Activated CD4-positive, alpha-beta T cell treated with anti-CD3 and anti-CD28 coated beads, Interleukin-2, amount 50 U/mL, for 1 hour (primary cell): ENCODE measurements at places on chromosomes 6 and 20.

DNA sequence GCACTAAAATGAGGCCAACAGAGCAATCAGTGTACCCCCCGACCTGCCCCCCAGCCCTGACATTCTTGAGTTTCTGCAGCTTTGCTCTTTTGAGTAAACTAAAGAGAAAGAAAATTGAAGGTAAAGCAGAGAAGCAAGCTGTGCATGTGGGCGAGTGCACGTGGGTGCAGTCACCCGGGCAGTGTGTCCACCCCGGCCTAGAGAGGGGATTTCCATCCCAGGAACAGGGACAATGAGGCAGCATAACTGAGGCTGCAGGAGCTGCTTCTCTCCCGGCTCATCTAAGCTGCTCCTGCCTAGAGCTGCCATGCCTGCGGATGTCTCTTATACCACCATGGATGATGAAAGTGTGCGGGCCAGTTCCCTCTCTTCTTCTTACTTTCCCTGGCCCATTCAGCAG, 16.8 kb downstream of the CASS4 start:
- no peak for DNase-seq

GRCh38 chr6:43628393-43629103, 516 bp downstream of the GTPBP2 start:
- peak; percentile 42 for DNase-seq

DNA sequence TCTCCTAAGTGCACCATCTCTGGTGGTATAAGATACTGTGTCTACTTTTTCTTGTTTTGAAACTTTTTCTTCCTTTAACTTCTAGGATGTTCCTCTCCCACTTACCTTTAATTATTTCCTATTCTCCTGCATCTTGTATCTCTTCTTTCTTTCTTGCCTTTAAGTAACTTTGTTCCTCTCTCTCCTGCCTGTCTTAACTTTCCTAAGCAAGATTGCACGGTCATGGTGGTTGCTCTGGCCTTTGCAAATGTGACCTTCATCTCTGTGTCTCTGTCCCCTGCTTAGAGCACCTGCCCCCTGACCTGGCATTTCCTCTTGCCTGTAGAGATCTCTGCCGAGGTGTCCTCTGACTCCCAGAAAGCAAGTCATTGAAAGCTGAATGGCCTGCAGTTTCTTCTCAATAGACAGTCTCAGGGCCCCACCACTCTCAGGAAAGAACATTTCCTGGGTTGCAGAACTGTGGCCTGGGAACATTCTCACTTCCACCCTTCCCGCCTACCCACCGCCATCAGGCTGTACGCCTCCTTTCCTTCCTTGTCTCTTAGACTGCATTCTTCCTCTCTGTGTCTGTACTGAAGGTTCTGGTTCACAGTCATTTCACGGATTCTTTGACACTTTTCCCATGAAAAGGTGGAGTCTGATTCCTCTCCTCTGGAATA, 12.8 kb downstream of the ZDHHC14 start:
- no peak for DNase-seq

GRCh38 chr20:41141153-41141815, 3.9 kb downstream of the PLCG1 start:
- DNase-seq: no peak

- DNase-seq: no peak
Measured at GRCh38 chr6:158756126-158756525, 63.0 kb downstream of the EZR start.

DNA sequence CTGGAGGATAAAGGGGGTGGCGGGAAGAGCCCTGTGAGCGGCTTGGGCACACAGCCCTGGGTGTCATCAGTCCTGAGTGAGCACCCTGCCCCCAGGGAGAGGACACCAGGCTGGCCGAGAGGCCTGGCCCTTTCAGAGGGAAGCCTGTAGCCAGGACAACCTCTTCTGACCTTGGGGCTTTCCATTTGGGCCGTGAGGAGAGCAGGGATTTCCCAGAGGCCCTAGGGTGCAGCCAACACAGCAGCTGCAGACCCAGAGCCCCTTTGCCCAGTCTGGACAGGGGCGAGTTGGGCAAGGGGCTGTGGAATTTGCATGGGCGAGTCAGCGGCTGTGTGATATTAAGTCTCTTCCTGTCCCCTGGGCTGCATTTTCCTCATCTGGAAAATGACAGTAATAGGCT, 6.3 kb downstream of the MAP1LC3A start:
- DNase-seq: no peak

DNA sequence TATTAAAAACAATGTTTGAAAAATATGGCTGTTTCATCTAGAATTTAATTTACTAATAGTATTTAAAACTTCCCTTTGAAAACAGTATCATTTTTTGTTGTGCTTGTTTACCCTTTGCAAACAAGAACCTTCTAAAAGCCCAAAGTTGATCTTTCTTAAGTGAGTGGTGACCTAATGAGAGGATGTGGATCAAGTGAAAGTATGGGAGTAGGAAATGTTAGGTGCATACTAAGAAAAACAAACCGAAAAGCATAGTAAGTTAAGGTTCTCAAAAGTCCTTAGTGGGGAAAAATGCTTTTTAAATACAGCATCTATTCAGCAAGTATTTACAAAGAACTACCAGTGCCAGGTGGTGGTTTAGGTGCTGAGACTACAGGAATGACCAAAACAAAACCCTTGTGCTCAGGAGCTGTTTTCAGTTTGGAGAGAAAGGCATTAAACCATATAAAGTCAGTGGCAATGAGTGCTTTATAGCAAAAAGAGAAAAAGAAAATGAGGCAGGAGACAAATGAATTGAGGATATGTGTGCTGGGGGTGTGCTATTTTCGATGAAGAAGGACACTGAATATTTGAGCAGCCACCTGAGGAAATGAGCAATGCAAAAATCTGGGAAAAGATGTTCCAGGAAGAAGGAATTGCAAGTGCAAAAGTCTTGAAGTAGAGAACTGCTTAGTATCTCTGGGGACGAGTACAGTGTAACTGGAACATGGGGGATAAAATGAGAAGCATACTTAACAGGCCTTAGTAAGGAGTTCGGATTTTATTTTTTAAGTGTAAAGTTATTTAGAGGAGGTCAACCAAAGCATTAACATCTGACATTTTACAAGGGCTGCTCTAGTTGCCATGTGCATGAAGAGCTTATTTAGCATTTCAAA, 24.0 kb downstream of the RNF146 start:
- no peak for DNase-seq

DNA sequence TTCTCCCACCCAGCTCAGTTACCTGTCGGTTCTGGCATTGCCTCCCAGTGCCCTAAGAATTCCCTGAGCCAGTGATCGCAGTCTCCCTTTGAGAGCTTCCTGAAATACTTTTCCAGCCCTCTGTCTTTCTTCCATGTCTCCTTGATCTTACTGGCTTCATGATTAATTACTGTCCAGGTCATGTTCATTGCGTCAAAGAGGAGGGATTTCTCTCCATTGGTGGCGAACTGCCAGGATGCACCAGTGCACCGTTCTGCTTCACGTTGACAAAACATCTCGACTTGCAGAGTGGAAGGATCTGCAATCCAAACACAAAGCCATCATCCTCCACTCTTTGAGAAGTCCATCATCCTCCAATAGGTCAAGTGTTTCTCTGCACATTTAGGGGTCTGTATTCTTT, 8.6 kb downstream of the RAET1E start:
- DNase-seq: no peak

DNA sequence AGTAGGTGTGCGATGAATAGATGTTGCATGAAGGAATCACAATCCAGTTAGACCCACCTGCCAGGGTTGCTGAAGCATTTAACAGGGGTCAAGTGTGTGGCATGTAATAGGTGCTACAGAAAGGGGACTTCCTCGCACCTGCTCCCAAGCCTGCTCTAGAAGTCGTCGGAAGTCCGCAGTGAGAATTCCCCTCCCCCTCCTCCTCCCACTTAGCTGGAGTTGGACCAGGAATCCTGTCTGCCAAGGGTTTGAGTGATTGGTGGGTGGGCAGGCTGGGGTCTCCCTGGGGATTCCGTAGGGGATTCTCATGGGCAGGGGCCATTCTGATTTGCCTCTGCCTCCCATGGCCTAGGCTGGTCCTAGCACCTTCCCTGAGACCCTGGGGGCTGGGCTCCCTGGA, 10.3 kb downstream of the SCRT2 start:
- DNase-seq: no peak

GRCh38 chr6:9062596-9062995, 627.3 kb upstream of the SLC35B3 start:
- no peak for DNase-seq

- no peak for DNase-seq
Measured at GRCh38 chr6:30836957-30837356, 47.4 kb upstream of the DDR1 start.

- no peak for DNase-seq
Measured at GRCh38 chr6:19327241-19327640, 509.9 kb upstream of the ID4 start.

GRCh38 chr6:24689964-24690363, 23.1 kb downstream of the ACOT13 start:
- DNase-seq: no peak

- no peak for DNase-seq
Measured at GRCh38 chr6:93749930-93750329, 330.6 kb upstream of the EPHA7 start.

- DNase-seq: no peak
Measured at GRCh38 chr6:18342223-18342622, 44.9 kb upstream of the RNF144B start.

DNA sequence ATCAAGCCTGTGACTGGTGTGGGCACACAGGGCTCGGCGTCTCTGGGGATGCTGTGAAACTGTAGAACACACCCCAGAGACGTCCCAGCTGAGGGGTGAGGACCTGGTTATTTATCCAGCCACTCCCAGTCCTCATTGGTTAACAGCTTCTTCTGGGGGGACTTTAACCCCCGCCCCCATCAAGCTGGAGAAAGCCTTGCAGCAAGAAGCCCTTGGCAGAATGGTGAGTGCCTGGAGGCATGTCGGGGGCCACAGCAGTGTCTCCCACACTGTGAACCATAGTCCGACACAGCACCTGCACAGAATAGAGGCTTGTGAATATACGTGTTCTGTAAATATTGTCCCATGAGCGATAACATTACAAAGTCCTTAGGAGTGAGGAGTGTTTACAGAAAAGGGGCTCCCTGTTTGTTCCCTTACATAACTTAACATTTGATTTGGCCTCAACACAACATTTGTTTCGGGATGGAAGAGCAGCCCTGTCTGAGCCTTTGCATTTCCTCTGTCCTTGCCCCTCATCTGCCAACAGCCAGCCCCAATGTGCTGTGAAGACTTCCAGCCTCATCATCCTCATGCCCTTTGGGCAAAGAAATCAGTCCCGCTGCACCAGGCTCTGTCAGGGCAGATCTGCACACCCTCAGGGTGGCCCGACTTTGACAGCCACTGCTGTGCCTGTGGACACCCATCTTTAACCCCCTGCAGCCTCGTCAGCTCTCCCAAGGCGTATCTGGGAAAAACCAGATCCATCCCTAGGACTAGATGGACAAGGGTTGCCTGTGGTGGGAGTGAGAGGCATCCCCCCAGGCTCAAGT, 2.2 kb upstream of the RRBP1 start:
- DNase-seq: no peak

DNA sequence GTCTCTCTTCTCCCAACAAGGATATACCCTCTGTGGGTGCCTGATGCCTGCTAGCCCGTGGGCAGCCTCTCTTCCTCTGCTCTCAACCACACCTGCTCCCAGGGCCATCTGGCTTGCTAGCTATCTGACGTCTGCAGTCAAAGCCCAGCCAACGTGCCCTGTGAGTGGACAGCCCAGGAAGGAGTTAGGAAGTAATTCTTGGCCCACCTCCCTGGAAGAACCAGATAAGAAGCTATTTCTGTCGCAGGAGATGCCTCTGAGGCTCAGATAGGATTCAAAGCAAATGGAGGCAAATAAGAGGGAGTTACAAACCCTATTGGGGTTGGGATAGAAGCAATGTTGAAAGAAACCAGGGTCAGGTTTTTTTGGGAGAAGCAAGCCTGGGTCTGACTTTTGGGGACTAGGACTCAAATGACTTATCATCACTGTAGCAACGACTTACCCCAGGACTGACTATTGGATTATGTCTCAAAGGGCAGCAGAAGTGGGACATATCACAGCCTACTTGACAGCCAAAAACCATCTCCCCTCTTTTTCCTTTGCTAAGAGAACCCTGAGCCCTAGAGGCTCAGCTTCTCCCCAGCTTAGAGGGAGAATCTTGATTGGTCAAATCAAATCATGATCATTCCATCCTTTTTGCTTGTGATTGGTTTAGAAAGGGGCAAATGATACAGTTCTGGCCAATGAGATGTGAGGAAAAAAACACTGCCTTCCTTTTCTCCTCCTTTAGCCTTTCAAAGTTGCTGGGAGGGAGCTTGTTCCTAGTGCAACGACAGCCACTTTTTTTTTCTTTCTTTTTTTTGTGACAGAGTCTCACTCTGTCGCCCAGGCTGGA, 18.0 kb upstream of the CDK5RAP1 start:
- no peak for DNase-seq

- DNase-seq: no peak
Measured at GRCh38 chr6:101380897-101381630, 12.4 kb upstream of the GRIK2 start.

GRCh38 chr20:38514185-38514584, 41.5 kb downstream of the RALGAPB start:
- DNase-seq: no peak

DNA sequence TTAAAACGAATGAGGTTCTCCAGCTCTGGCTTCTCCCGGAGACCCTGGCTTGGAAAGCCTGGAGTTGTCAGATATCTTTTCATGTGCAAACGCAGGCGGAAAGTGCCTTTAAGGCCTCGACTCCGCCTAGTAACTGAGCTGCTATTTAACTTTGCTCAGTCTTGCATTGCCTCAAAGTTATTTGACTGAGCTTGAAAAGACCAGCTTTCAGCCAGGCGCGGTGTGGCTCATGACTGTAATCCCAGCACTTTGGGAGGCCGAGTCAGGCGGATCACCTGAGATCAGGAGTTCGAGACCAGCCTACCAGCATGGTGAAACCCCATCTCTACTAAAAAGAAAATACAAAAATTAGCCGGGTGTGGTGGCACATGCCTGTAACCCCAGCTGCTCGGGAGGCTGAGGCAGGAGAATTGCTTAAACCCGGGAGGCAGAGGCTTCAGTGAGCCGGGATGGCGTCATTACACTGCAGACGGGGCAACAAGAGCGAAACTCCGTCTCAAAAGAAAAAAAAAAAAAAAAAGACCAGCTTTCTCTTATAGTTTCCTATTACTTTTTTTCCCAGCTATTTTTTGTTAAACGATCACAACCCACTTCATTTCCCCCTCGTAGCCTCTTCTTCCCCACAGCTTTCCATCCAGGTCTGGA, 1.9 kb downstream of the GCNT2 start:
- no peak for DNase-seq

- DNase-seq: no peak
Measured at GRCh38 chr6:101114703-101115102, 233.6 kb upstream of the ASCC3 start.
